ENCODE measurements at places on chromosomes 16 and 17. TPM values are rescaled to one million over a fixed set of nuclear protein-coding genes. Genes with fewer than 3 reads are reported as not detected.
A peak's percentile ranks its signal among the peaks of the same experiment; 100 is the strongest.

GRCh38 chr17:42519546-42520491 is 16.2 kb upstream of the NAGLU start:
- DNase-seq = no peak

DNA sequence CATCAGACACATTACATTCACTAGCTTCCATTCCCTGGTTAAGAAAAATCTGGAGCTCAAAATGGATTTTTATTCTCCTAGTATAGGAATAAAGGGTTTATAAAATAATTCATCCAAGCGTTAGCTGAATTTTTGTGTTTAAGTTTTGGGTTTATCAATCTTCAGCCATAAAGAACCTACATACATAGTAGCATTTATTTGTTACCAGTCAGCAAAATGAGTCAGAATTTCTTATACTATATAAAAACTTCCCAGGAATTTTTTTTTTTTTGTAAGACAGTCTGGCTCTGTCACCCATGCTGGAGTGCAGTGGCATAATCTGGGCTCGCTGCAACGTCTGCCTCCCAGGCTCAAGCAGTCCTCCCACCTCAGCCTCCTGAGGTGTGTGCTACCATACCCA is 40.2 kb upstream of the SLC12A3 start:
- no peak for DNase-seq

DNA sequence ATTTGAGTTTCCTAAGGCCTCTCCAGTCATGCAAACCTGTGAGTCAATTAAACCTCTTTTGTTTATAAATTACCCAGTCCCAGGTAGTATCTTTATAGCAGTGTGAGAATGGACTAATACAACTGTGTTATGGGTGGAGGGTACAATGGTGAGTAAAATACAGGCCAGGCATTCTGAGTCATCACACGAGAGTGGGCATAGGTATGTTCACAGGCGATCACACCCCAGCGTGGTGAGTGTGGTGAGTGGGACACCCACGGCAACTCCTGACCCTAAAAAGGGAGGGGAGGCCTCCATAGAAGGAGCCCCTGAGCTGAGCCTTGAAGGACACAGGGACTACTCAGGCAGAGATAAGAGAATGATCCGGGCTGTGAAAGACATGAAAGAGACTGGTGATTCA is 22.6 kb upstream of the MAPT start:
- no peak for DNase-seq

DNA sequence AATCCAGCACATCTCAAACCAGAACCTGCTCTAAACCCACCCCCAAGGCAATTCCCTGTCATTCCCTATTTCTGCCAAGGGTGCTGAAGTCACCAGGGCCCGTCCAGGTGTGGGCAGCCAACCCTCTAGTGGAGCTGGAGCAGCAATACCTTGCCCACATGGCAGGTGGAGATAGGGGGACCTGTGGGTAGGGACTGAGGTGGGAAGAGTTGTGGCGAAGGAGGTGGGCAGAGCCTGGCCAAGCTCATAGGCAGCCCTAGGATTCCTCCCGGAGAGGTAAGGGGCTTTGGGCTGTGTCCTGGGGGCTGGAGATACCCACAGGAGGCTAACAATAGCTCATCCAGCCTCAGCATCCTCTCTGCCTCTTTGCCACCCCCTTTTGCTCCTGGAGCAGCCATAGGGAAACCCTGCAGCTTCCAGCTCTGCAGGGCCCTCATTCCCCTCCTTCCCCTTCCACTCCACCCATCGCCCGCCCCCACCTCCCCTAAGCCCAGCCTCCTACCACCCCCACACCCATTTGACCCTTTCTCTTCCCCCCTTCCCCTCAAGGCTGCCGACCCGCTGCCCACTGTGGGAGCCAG is 30.4 kb upstream of the CRHR1 start:
- no peak for DNase-seq

- peak; percentile 75 for DNase-seq
Measured at GRCh38 chr16:24516900-24517669, 22.3 kb upstream of the RBBP6 start.

GRCh38 chr17:44960691-44961090 is 7.4 kb downstream of the C1QL1 start:
- DNase-seq = no peak

- DNase-seq = no peak
Measured at GRCh38 chr17:42647778-42648177, 11.3 kb upstream of the TUBG2 start.

KRTAP1-1 gene
- not detected for total RNA-seq

- peak; percentile 51 for DNase-seq
Measured at GRCh38 chr16:66523861-66524354, 26.0 kb downstream of the TK2 start.

CDH8 gene
- total RNA-seq = not detected

GRCh38 chr16:27920391-27920891 is 143.1 kb downstream of the GSG1L start:
- DNase-seq = no peak

DNA sequence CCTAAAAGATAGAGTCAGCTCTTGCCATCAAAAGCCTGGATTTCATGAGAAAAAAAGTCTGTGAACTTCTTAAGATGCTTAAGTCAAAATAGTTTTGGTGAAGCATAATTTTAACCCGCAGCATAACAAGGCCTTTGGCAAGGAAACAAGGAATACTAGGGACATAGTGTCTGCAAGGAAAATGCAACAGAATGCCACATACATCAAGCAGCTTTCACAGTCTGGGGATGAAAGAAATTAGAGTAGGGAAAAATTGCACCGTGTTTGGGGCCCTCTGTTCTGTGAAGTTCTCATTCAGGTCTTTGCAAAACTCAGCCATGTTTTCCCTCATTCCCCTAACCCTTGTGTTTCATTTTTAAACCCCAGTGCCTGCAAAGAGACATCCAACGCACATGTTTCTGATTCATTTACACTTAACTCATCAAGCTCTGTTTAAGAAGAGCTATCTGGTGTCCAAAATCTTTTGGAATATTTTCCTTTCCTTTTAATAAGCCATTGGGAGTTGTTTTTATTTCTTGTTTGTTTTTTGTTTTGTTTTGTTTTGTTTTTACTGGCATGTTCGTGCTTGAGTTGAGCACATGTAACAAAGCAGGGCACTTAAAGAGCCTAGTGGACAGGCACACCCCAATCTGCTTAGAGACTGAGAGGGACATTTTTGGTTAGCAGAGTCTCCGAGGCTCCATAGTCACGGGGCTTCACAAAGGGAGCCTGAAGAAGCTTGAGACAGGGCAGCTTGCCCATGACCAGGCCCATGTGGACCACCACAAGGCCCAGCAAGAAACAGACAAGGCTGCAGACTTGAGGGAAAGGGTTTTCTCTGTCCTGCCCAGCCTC is 116.5 kb downstream of the ANKFN1 start:
- DNase-seq = no peak

TEDC2 gene
- 32.7 TPM for total RNA-seq

HS3ST4 gene
- total RNA-seq = not detected

KRTAP4-2 gene
- total RNA-seq = not detected

RASD1 gene
- 1.6 TPM for total RNA-seq

SEZ6L2 gene
- 0.31 TPM for total RNA-seq

- DNase-seq = no peak
Measured at GRCh38 chr17:7916385-7916682, 245 bp upstream of the RNF227 start.

DNA sequence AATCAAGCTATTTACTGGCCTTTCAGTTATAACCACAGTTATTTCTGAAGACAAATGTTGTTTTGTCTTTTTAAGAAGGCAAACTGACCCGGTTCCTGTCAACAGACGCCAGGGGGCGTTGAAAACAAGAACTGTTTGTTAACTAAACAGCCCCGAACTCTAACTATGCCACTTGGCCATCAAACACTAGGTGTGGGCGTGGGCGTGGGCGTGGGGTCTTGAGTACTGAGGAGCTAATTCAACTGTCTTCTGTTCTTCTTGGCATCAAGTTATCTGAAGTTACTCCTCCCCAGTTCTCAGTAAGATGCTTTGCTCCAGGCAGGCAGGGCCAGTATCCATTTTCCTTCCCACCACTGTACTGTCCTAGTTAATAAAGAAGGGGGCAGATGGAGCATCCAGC is 63.3 kb upstream of the MTMR4 start:
- DNase-seq = peak; percentile 49

DNA sequence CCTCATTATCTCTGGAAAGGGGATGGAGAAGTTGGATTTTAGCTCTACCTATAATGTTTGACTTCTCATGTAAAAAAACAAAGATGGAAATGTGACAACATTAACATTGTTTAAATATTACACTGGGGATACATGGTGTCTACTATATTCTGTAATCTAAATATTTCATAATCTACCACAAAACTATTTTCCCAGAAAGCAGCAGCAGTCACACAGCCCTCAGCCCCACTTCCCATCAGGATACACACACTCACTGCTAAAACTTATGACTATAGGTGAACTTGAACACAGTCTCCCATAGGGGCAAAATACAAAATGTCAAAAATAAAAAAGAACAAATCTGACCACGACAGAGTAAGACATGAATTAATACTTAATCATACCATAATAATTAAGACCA is 95.7 kb downstream of the KANSL1 start:
- DNase-seq = no peak

- DNase-seq = peak; percentile 53
Measured at GRCh38 chr17:181245-182049, at the start of gene DOC2B. TSS of gene DOC2B (minus strand) at chr17:181650. CDS start at chr17:181479, 171 bp downstream.

PROCA1 gene
- 9.6 TPM for total RNA-seq

DNA sequence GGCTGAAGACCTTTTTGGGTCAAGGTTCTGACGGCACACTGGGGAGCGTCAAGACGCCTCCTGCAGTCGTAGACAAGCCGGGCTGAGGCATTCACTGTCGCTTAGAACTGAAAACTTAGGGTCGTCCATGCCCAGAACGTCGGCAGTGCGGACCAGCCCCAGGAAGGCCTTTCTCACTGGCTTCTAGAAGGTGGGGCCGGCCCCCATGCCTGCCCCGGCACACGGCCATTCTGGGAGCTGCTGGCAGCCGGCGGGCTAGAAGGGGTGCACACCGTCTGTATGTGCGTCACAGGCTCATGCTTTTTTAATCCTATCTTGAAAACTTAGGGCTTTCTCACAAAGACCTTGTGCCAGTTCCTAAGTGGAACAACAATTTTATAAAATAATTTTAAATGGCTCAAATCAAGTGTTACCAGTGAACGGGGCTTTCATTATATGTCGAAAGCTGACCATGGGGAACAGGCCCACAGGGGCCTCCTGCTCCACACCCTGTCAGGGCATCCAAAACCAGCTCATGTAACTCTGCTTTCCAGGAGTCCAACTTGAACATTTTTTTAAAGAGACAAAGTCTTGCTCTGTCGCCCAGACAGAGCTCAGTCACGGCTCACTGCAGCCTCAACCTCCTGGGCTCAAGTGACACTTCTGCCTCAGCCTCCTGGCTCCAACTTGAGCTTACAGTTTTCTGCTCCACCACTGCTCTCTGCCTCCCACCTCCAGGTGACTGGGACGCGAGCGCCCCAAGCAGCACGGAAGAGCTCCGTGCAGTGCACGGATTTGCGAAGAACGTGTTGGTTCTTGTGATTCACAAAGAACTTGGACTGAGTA is 111.2 kb downstream of the ANKRD11 start:
- DNase-seq = no peak

DNA sequence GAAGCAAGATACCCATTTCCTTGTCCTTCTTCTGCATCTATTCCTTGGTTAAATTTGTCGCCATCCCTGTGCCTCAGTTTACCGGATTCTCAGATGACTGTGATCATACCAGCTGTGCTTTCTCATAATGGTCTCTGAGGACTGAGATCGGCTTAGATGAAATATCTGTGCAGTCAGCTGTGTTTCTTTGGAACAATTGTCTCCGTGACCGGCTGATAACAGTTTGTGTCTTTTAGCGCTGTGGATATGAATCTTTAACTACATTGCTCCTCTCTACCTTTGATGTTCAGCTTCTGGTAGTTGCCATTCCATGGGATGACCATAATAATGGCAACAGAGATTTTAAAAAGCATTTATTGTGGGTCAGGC is 473 bp downstream of the FTO start:
- DNase-seq = no peak

G6PC1 gene
- total RNA-seq = not detected
